ENCODE measurements at places on chromosomes 1 and 21.

DNA sequence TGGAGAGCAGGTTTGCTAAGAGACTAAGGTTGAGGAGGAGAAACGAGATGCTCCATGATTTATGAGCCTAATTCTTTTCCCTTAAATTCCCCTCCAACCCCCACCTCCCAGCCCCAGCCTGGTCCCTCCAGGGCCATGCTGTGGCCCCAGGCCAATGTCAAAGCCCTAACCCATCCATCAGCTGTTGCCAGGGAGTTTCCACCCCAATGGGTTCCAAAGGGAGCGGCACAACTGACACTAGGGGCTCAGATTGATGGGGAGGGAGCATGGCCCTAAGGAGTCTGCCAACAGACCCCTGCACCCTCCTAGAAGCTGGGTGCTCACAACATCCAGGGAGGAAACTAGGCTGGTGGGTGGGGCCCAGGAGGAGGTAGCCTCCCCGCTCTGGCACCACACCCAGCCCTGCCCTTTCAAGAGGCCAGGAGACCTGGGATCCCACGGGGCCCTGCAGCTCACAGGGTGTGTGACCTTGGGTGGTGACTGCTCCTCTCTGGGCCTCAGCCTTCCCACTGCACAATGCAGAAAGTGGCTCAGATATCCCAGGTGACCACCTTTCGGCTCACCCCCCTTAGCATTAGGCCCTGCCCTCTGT is 12.9 kb downstream of the AHDC1 start:
- DNase-seq: peak; percentile 60

DNA sequence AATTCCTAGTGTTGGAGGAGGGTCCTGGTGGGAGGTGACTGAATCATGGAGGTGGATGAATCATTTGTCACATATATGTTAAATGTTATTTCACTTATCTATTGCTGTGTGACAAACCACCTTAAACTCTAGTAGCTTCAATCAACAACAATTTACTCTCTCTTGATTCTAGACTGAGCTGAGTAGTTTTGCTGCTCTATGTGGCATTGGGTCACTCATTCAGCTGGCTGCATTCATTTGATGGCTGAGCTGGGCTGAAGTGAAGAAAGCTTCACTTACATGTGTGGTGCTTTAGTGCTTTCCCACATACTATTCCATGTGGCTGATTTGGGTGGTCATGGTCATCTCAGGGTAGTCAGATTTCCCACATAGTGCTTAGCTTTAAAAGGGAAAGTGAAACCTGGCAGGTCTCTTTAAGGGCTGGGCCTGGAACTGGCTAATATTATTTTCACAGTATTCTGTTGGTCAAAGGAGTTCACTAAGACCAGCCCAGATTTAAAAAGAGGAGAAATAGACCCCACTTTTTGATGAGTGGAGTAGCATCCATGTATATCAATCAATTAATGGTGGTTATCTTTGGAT is 10.5 kb downstream of the DNAH14 start:
- DNase-seq: no peak

DNA sequence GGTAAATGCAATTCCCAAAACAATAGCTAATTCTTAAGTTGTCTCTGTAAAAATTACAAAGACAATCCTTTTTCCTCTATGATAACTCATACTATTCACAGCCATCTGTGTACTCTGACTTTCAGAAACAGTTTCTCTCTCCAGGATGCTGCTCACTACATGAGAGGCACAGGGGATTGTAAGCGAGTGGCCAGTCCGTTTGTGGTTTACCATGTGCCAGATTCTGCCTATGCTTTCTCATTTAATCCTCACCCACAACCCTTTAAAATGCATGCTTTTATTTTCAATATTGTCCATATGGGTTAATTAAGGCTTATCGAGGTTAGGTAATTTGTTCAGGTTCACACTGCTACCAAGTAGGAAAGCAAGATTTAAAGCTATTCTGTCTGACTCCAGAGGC is 23.0 kb downstream of the RGS1 start:
- no peak for DNase-seq

DNA sequence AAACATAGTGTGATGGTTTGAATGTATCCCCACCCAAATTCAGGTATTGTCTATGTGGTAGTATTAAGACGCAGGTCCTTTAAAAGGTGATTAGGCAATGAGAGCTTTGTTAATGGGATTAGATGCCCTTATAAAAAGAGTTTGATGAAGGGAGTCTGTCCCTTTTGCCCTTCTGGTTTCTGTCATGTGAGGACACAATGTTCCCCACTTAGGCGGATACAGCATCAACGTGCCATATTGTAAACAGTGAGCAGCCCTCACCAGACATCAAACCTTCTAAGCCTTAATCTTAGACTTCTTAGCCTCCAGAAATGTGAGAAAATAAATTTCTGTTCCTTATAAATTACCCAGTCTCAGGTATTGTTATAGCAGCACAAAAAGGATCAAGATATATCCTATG is 172.8 kb downstream of the FAF1 start:
- DNase-seq: no peak

DNA sequence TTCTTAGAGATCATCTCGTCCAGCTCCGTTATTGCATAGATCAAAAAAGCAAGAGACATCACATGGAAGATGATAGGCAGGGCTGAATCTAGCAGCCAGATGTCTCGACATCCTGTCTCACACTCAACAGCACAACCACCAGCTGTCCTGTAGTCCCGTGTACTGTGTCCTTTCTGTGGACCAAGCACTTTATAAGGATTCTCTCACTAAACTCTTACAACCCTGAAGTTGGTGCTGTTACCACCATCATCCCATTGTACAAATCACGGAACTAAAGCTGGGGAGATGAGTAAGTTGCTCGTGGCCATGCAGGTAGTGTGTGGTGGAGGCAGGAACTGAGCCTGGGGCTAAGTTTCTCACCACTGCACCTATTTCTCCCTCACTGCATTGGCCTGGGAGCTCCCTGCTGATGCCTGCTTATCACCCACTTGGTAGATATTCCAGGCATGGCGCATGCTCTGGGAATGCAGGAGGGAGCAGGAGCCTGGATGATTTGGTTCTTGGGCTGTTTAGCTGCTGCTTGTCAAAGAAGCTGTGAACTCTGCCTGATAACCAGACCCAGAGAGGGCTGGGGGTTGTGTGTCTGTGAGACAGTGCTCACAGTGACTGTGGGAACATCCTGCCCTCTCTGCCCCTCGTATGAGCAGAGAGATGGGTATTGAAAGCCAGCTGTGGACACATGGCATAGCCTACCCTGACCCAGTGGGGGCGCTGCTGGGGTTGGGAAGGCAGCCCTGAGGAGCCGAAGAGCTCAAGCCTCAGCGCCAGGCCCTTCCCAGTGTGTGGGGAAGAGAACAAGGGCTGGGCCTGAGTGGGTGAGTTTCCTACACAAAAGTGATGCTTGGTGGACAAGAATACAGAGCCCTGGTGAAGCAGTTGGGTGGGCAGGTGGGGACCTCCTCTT is 13.6 kb downstream of the PPFIA4 start:
- DNase-seq: peak; percentile 40

DNA sequence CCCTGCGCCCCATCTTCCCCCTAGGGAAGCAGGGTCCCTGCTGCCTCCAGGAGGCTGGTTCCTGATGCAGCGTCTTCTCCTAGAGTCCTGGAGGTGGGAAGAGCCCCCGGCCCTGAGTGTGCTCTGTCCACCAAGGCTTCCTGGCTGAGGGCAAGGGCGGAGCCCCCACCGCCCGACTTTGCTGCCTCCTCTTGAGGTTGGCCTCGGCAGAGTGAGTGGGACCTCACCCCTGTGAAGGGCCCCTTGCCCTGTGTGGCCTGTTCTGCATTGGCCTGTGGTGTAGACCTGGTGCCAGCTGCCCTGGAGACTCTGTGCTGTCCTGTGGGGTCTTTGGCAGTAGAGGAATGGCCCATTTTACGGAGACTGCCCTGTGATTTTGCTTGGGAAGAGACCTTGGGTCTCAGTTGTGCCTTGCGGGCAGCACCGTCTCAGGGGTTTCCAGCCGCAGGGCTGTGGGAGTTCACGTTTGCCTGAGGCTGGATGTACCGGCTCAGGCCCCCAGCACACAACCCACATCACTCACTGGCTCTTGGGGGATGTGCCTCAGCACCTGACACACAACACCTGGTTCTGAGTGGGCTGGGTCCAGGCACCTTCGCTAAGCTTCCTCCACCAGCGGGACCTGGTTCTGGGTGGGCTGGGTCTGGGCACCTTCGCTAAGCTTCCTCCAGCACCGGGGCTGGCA is 73.6 kb downstream of the SKI start:
- peak; percentile 39 for DNase-seq

- DNase-seq: peak; percentile 85
Measured at GRCh38 chr1:91165033-91165654, 143.3 kb upstream of the ZNF644 start.
